ENCODE measurements at places on chromosomes 4 and X.

GRCh38 chr4:77449171-77449570, 156.4 kb upstream of the CXCL13 start:
- no peak for DNase-seq

DNA sequence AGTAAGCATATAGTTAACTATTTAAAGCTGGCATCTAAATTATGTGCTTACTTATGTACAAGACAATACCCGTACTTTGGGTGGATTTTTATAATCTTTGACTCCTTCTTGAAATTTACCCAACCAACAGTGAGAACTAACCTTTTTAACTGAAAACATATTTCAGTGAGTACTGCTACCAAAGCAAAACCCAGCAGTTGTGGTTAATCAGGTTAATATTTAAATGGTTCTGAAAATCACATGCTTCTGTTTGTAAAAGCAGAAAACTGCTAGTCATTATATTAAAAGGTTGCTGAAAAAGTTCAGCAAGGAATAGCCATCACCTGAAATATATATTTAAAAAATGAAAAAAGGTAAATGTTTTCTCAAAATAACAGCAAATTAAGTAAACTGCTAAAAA, 20.0 kb downstream of the UBE2D3 start:
- no peak for DNase-seq

DNA sequence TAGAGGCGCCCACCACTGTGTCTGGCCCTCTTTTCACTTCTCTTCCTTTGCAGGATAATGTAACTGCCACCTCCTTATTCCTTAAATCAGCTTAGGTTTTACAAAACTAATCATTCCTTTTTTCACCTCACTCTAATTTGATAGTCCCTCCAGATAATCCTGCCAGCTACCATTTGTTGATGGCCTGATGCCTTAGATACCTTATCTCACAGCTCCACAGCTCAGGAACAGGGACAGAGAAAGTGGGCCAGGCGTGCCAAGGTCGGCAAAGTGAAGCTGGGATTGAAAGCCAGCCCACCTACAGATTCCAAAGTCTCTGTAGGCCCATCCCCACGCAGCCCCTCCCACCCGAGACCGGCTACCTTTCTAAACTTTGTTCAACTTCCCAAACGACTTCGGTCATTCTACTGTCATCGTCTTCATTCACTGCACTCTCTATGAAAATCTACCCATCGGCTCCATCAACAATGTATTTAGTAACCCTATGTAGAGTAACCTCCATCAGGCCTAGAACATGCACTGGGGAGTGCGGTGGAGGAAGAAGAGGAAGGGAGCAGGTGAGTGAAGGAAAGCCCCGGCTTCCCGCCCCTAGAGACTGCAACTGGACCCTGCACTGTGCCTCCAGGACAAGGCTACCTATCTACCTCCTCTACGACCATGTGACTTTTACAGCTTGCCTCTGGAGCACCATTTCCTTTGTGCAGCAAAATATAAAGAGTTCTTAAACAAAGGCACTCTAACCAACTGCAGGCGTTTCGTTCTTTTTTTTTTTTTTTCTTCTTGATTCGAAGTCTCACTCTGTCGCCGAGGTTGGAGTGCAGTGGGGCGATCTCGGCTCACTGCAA, 1.5 kb downstream of the CASP6 start:
- no peak for DNase-seq

DNA sequence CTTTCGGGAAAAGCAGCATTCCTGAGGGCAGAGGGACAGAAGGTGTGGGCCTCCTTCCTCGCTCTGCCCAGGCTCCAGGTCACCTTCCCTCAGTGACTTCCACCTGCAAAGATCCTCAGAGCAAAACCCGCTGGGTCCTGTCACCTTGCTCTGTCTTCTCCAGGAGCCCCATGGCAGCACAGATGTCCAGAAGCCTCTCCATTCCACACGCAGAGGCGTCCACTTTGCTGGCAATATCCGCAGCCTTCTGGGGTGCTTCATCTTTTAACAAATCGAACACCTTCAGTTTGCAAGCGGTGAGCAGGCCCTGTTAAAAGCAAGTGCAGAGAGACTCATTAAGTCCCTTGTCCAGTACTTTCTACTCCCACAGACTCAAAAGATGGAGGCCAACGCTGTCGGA, 27.3 kb downstream of the ASMTL start:
- no peak for DNase-seq

DNA sequence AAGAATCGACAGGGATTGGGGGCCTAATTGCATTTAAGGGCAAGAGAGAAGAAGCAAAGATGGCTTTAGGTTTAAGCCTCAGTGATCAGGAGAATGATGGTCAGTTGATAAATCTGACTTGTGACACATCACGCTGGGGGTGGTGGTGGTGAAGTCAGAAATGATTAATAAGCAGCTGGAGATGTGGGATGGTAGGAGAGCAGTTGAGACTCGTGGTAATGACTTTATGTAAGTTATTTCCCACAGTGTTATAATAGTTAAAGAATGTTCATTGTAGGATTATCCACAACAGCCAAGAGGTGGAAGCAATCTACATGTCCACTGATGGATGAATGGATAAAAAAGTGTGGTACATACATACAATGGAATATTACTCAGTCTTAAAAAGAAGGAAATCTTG, 178.9 kb upstream of the GPC4 start:
- no peak for DNase-seq

DNA sequence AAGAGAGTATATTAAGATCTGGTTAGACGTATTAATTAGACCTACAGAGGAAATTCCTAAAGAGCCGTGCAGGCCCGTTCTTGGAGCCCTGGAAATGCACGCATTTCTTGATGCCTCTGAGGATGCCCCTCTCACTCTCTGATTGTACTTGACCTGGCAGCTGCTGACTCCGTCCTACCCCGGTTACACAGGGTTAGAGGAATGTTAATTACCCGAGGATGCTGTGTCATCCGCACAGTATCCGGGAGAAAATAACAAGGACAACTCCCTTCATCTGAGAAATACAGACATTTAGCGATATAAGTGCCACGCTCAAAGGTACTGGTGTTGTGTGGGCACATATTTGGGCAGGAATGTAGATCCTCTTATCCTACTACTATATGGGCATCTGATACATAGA, 404.6 kb upstream of the FAT1 start:
- no peak for DNase-seq

DNA sequence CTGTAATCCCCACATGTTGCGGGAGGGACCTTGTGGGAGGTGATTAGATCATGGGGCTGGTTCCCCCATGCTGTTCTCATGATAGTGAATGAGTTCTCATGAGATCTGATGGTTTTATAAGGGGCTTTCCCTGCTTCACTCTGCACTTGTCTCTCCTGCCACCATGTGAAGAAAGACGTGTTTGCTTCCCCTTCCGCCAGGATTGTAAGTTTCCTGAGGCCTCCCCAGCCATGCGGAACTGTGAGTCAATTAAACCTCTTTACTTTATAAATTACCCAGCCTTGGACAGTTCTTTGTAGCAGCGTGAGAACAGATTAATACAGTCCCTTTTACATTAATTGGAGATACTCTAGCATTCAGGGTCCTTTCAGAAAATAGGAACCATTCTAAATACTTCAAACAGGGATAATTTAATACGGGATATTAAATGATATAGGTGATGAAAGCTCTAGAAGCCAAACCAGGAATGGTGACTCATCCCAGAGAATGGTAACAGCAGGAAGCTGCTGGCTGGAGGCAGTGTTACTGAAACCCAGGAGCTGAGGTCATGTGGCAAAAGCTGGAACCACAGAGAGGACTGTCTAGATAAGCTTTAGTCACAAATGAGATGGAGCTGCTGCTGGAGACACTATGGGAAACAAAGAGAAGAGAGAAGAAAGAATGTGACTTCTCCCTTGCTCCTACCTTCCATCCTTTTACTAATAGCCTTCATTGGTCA, 57.3 kb downstream of the GSTCD start:
- no peak for DNase-seq

- DNase-seq, result no peak
Observed at GRCh38 chr4:38674258-38675144, 10.5 kb downstream of the KLF3 start.

DNA sequence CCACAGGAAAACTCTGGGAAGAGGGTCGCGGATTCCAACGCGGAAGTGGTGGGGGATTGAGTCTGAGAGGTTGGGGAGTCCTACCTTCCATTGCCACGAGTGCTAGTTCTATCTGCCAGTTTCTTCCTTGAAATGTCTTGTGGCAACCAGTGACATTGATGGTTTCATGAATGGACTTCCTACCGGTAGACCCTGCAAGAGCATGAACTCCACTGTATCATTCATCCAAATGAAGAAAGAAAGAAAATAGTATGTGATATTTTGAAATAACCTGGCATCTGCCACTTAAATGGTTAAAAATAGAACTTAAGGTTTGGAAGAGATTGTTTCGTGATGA, 1.1 kb upstream of the SLC10A7 start:
- DNase-seq, result no peak
